ENCODE measurements at places on chromosomes 6 and 20.

DNA sequence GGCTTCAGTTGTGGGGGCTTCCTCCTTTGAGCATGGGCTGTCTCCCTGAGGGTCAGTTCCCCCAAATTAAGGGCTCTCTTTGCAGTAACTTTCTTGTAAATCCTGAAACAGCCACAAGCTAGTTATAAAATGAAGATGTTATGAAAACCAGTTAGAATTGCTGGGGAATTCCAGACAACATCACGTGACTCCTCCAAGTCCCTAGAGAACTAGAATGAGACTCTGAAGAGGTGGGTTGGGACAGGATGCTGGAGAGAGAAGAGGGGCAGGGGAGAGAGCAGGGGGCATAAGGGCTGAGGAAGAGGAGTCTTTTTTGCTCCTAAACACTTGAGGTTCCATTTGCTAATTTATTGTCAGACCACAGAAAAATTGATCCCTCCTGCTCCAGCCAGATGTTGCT, 380.3 kb downstream of the DHX35 start:
- DNase-seq: no peak

DNA sequence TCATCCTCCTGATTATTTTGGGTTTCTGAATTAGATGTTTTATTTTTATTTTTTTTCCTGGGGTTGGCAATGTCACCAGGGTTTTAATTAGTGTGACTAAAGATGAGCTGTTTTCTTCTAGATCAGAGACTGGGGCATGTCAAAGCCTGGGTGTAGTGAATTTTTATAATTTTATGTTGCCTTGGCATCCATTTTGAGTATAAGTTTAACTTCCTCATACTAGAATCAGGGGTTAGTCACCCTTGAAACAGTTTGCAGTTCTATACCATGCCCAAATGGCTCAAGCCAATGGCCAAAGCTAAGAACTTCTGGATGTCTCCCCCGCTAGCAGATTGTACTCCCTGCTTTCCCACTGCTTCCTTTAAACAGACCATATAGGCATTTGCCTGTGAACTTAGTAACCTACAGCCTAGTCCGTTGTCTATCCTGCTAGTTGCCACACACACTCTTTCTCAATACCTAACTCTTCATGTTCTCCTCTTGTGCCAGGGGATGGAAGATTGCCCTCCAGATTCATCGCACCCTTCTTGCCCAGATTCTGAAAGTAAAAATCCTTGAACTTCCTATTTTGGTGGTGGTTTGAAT, 54.5 kb downstream of the KIAA0408 start:
- DNase-seq: no peak

GRCh38 chr20:32577657-32578056, 7.5 kb downstream of the NOL4L start:
- DNase-seq: no peak

DNA sequence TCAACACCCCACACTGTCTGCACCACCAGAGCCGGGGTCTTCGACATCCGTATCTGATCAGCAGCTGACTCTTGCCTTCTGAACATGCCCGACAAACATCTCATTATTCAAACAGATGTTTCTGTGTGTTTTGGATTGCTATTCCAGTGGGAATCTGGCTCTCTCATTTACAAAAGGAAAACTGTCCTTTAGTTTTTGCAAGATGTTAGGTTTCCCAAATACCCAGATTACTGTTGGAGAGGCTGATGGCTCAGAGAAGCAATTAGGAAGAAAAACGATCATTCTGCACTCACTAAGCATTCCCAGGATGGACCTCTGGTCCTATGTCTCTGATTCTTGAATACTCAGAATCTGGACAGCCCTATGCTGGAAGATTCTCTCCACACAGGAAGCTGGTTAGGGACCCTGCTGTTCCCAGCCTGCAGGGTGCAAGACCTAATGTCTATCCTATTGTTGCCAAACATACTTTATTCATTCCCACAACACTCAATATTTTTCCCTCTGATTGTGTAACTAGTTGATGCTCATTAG, 532.9 kb downstream of the CDH26 start:
- DNase-seq: no peak

DNA sequence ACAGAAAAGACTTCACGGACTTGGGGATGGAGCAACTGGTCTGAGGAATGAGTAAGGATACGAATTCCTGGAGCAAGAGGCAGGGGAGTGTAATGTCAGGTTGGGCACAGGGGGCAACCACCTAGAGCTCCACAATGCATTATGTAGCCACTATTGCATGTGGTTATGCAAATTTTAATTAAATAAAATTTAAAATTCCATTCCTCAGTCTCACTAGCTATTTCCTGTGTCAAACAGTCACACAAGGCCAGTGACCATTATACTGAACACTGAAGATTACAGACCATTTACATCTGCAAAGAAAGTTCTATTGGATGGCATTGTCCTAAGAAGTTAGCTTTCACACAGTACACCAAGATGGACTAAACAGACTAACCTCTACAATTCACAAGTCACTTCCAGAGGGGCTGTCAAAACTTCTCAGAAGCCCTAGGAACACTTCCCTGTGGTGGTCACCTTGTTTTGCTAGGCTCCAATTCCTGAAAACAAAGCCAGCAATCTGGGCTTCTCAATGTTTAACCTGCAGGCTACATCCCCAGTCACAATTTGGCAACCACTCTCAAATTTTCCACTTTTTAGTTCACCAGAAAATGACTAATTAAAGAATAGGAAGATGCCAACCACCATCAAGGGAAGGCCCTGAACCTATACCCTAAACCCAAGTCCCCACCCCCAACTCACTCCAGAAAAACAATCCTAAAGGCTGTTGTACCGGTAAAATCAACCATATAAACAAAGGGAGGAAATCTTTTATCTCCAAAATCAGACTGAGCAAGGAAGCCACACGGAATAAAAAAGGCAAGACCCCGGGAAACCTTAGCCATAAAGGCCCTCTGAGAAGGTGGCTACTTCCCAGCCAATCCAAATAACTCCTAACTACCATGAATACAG, 34.2 kb upstream of the C20orf203 start:
- DNase-seq: no peak

GRCh38 chr6:168247443-168248147, 72.0 kb downstream of the DACT2 start:
- DNase-seq: peak; percentile 88

DNA sequence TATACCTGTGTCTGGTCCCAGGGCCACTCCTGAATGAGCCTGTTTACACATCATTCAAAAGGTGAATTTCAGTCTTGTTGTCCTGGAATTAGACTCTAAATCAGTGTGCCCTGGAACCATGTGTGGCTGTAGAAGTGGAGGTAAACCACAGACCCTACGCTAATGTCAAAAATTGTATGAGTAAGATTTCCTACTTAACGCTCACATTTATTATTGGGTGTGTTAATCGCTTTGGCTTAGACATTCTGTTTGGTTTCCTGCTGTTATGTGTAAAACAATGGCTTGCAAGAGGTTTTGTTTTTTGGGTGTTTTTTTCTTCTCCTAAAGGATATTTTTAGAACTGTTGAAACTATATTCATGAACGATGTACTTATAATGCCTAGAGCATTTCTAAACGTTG, 19.3 kb downstream of the PLCB1 start:
- DNase-seq: no peak

DNA sequence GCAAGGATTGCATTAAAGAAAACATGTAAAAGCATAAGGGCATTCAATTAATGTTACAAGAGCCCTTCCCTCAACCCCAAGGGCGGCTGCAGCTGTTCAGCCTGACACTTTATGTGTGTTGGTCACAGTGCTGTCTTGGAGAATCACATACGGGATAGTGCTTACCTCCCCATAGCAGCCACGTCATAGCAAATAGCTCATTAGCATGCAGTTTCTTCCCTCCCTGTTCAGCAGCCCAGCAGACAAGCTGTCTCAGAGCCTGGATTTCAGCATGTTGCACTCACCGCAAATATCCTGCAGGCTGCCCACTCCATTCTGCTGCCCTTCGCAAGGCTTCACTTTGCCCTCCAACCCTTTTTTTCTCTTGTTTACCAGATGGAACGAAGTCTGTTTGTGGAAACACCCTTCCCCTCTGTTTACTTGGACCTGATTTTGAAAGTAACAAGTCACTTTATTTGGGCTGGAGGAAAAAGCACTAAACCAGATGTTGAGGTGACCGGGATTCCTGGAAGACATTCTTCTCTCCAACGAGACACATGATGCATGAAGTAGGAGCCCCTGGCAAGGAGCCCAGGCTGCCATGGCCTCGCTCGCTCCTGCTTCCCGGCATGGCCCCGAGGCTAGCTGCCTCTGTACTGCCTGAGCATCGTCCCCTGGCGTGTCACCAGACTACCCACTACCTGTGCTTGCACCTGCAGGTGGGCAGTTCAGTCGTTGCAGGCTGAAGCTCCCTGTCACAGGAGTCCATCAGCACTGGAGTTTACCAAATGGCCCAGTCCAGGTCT, 151.6 kb upstream of the GMDS start:
- no peak for DNase-seq

- DNase-seq: no peak
Measured at GRCh38 chr6:14290041-14290771, 172.6 kb downstream of the CD83 start.

DNA sequence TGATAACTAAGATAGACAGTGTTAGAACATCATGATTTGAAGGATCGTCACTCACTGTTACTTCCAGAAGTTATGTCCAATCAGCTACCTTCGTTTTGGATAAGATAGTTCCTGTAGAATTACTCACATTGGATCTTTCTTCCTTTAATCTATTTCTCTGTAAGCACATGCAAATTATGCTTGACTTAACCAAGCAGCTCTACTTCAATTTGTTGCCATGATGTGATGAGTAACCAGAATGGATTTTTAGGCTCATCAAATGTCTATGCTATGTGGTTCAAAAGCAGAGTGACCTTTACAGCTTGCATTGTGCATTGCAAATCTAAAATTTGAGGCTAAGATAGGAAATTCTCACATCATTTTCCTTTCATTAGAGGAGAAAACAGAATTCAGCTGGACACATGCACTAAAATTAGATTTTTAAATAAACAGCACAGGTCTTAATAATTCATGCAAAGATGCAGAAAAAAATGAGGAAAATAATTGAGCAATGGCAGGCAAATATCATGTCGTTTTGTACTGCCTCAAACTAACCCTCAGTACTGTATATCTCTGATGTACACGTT, 76.7 kb upstream of the ZFP64 start:
- DNase-seq: no peak

- no peak for DNase-seq
Measured at GRCh38 chr6:142184307-142184706, 37.2 kb downstream of the VTA1 start.

DNA sequence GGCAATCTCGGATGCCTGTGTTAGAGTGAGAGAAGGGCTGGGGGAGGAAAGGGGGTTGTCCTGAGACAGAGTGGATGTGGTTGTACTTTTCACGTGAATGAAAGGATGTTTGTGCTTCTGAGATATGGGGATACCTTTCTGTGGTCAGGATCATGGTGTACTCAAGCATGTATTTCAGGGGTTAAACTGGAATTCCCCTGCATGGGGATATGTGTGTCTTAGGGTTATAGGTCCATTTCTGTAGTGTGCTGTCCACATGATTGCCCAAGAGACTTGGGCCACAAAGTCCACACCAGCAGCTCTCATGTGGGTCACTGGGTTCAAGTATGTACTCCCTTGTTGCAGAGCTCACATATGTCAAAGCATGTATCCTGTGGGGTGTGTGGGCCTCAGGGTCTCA, 10.5 kb downstream of the SYNGAP1 start:
- no peak for DNase-seq

DNA sequence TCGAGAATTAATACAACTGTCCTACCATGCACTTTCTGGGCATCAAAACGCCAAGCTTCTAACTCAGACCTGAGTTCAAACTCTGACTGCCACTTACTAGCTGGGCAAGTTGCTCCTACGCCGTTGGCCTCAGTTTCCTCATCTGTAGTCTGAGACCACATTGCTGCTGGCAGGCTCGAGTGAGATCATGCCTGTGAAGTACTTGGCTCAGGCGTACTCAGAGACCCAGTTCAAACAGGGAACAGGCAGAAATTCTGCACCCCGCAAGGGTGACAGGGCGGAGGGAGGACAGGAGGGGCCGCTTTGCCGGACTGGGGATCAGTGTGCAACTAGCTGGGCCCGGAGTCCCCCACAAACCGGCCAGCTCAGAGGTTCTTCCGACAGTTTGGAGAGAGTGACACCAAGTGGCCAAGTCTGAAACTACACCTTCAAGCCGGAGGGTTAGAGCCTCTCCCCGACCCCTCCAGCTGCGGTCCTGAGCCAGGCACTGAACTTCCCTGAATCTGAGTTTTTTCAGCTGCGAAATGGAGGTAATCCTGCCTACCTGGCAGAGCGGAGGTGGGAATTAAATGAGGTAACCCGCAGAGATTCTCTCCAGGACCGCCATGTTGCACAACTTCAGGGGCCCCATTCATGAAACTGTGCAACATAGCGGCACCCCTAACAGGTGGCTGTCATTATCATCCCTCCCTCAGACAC, 46.0 kb upstream of the PTPN1 start:
- peak; percentile 42 for DNase-seq

GRCh38 chr6:89034586-89035251, 45.8 kb upstream of the PNRC1 start:
- DNase-seq: no peak

DNA sequence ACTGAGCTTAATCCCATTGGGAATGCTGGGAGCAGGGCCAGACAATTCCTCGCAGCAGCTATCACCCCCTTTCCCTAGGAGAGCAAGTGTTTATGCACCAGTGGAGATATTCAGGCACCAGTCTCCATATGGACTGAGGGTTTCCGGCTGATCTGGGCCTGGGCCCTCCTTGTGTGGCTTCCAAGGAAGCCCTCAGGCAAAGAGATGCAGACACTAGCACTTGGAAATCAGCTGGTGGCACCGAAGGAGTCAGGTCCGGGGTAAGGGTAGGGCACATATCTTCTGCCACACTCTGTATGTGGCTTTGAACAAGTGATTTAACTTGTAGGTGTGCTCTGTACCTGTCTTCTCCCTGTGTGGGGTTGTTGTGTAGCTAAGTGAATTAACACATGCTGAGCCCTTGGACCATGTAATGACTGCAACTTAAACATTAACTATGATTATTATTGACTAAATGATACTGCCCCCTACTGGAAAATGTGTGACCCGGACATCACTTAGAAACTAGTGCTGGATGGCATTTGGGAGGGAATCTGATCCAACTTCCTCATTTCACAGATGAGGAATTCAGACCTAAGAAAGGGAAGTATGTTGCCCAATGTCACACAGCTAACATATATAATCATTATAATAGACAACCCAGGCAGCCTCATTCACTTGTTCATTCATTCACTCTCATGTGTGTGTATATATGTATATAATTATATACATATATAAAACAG, 19.3 kb upstream of the WFDC2 start:
- DNase-seq: peak; percentile 33

DNA sequence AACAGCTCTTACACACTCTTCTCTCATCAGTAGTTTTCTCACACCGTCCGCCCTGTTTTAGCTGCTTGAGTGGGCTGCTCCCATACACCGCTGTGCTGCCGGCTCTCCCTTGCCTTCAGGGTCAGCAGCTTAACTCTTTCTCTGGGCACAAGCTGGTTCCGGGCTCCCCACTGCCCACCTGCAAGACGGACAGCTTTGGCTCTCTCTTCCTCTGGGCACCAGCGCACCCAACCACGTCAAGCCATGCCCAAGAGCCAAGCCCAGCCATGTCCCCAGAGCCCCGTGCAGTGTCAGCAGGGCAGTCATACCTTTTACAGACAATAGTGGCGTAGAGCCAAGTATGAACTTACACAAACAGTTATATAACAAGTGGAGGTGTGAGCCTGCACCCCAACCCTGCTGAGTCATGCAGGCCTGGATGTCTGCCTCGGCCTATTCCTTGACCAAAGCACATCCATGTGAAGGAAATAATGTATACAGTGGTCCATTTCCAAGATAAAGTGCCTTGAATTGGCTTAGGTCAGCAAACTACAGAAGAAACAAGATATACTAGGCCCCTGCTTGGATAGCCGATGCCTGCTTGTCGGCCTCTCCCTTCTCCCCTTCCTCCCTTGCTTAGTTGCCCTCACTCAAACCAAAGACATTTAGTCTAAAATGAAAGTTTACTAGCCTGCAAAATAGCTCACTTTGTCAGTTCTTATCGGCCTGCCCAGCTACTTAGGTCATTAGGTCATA, 89.3 kb downstream of the JPH2 start:
- DNase-seq: no peak
